Gastrocnemius medialis (tissue), 4 donors: ENCODE measurements at places on chromosomes 4 and X. TPM values are rescaled to one million over a fixed set of nuclear protein-coding genes. Genes with fewer than 3 reads are reported as not detected.

Gene DMRTC1
- not detected for total RNA-seq

- H3K4me1 ChIP-seq: no peaks in the 10 kb centered on the region
- no peak overlapping the region for H3K27ac ChIP-seq
- no peaks in the 10 kb centered on the region for H3K36me3 ChIP-seq
- no peaks in the 10 kb centered on the region for H3K27me3 ChIP-seq
- H3K4me3 ChIP-seq: no peak overlapping the region
These were observed 109.0 kb upstream of the C1QTNF7 start for GRCh38 chr4:15318621-15319348.

DNA sequence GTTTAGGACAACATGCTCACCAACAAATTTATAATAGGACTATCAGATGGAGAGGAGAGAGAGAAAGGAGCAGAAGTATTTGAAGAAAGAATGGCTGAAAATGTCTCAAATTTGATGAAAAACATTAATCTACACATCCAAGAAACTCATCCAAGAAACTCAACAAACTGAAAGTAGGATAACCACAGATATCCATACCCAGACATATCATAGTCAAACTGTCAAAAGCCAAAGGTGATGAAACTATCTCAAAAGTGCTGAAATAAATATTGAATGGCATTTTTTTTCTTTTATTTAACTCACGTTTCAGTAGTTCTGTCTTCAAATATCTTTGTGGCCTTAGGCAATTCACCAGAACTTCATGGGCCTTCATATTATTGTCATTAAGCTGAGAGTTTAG is 116.2 kb downstream of the TBC1D19 start:
- no peaks in the 10 kb centered on the region for H3K27me3 ChIP-seq
- H3K27ac ChIP-seq: no peak overlapping the region
- H3K4me1 ChIP-seq: no peaks in the 10 kb centered on the region
- no peak for DNase-seq
- no peaks in the 10 kb centered on the region for H3K36me3 ChIP-seq

Gene BMPR1B
- total RNA-seq: 1.3 TPM

- no peak overlapping the region for H3K27ac ChIP-seq
- no peaks in the 10 kb centered on the region for H3K27me3 ChIP-seq
- no peaks in the 10 kb centered on the region for H3K36me3 ChIP-seq
- no peaks in the 10 kb centered on the region for H3K4me1 ChIP-seq
- no peak for DNase-seq
- H3K4me3 ChIP-seq: no peak overlapping the region
These were observed 113.9 kb downstream of the AASDH start for GRCh38 chr4:56273391-56273790.

Gene CPLX1
- not detected for total RNA-seq

- H3K27ac ChIP-seq: no peak overlapping the region
- H3K36me3 ChIP-seq: no peaks in the 10 kb centered on the region
- no peak overlapping the region for H3K4me3 ChIP-seq
- H3K4me1 ChIP-seq: no peaks in the 10 kb centered on the region
- no peak for DNase-seq
These were observed 79.3 kb upstream of the DYNLT3 start for GRCh38 chrX:37926700-37927099.

GRCh38 chrX:119753639-119754257 is 4.6 kb upstream of the SOWAHD start:
- no peaks in the 10 kb centered on the region for H3K4me1 ChIP-seq
- DNase-seq: no peak
- H3K36me3 ChIP-seq: no peaks in the 10 kb centered on the region
- no peaks in the 10 kb centered on the region for H3K27me3 ChIP-seq
- no peak overlapping the region for H3K4me3 ChIP-seq

GRCh38 chr4:99848591-99849001 is 32.0 kb downstream of the DAPP1 start:
- no peaks in the 10 kb centered on the region for H3K27me3 ChIP-seq
- H3K27ac ChIP-seq: no peak overlapping the region
- no peaks in the 10 kb centered on the region for H3K36me3 ChIP-seq
- no peak overlapping the region for H3K4me3 ChIP-seq
- no peaks in the 10 kb centered on the region for H3K4me1 ChIP-seq

Gene SPANXA2
- total RNA-seq: not detected

DNA sequence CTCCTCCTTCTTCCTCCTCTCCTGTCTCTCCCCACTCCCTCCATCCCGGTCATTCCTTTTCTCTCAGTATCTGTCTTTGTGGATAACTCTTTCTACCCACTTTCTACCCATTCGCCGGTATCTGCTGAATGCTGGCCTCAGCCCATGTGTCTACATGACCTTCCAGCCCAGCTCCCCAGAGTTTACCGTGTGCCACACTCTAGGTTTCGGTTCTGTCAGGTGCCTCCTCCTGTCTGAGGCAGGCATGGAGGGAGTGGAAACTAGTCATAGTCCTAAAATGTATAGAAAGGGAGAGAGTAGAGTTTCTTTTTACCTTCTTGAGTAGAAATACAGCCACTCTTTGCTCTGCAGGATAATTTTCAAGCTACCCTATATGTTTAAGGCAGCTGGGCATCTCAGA is 33.5 kb upstream of the SCRG1 start:
- no peak overlapping the region for H3K4me3 ChIP-seq
- no peaks in the 10 kb centered on the region for H3K27me3 ChIP-seq
- H3K36me3 ChIP-seq: no peaks in the 10 kb centered on the region
- no peaks in the 10 kb centered on the region for H3K4me1 ChIP-seq

GRCh38 chrX:136916827-136917226 is 36.3 kb upstream of the RBMX start:
- no peaks in the 10 kb centered on the region for H3K27me3 ChIP-seq
- DNase-seq: no peak
- H3K27ac ChIP-seq: no peak overlapping the region
- no peaks in the 10 kb centered on the region for H3K4me1 ChIP-seq
- H3K4me3 ChIP-seq: no peak overlapping the region

Gene HTRA3
- total RNA-seq: 22.2 TPM

DNA sequence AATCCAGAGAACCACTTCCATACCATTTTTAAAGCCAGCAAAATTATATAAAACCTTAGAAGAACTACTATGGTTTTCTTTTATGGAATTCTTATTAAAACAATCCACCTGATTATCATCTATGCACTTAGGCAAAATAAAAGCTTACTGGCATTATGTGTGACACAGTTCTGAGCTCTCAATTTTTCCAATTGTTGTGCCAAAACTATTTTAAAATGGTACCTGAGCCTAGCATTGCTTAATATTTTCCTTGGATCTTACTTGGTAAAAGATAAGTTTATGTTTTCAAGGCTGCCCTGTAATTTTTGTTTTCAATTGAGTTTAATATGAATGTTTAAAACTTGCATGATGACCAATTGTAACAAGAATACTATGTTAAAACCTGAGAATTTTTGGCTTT is 201.3 kb downstream of the MAD2L1 start:
- H3K4me3 ChIP-seq: no peak overlapping the region
- no peaks in the 10 kb centered on the region for H3K36me3 ChIP-seq
- peaks cover 9% of the 10 kb centered on the region for H3K4me1 ChIP-seq
- H3K27me3 ChIP-seq: no peaks in the 10 kb centered on the region
- no peak overlapping the region for H3K27ac ChIP-seq

DNA sequence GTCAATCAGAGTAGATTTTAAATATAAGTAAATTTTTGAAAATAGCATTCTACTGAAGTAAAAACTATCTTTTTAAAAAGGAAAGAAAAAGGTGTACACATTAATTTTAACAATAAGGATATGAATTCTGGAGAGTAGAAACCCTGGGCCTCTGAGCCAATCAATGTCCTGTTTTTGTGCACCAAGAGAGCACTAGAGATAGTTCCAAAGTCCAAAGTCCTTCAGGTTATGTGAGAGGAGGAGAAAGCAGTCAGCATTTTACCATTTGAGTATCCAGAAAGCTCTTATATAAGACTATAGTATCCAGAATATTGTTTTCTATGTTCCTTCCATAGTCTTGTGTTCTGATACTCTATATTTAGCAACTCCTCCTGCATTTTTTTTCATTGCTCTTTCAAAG is 3.3 kb upstream of the TCEAL8 start:
- no peak for DNase-seq
- H3K27ac ChIP-seq: no peak overlapping the region
- no peaks in the 10 kb centered on the region for H3K4me1 ChIP-seq

- peaks cover 17% of the 10 kb centered on the region for H3K4me1 ChIP-seq
- no peak for DNase-seq
- no peaks in the 10 kb centered on the region for H3K27me3 ChIP-seq
- no peak overlapping the region for H3K27ac ChIP-seq
- H3K4me3 ChIP-seq: no peak overlapping the region
These were observed 410.6 kb downstream of the SPRY1 start for GRCh38 chr4:123807187-123807586.

- H3K27ac ChIP-seq: no peak overlapping the region
- no peaks in the 10 kb centered on the region for H3K4me1 ChIP-seq
- no peak for DNase-seq
- no peak overlapping the region for H3K4me3 ChIP-seq
These were observed 619.4 kb upstream of the SPANXN1 start for GRCh38 chrX:144627947-144628346.

GRCh38 chr4:118014831-118015230 is 19.5 kb upstream of the NDST3 start:
- no peak overlapping the region for H3K4me3 ChIP-seq
- H3K36me3 ChIP-seq: no peaks in the 10 kb centered on the region
- H3K4me1 ChIP-seq: no peaks in the 10 kb centered on the region
- DNase-seq: no peak

Gene UPF3B
- total RNA-seq: 4.7 TPM

DNA sequence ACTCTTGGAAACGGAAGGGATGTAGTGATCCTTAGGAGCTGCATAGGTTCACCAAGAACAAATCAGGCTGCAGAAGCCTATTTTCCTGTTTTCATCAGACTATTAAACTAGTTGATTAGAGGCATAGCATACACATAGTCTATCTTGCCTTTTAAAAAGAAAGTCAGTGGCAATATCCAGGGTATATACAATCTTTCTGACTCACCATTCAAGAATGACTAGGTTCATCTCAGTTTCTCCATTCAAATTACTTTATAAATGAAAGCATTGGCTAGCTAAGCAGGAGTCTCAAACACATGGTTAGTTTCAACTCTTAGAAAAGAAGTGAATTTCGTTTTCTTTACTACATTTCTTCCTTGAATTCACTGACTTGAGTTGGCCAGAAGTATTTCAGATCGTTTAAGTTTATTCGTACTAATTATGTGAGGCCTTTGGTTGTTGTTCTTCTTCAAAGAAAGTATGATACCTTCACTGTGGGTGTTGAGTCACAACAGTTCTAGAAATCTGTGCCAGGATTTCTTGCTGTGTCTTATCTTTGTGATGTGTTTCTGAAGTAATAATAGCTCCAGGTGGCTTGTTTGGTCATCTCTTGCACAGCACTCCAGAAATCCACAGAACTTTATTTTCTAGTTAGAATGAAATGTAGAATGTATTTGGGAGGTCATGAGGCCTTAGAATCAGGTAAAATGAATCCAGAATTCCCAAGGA is 88.2 kb downstream of the AWAT2 start:
- no peak overlapping the region for H3K27ac ChIP-seq
- H3K4me3 ChIP-seq: no peak overlapping the region
- no peaks in the 10 kb centered on the region for H3K27me3 ChIP-seq
- no peak for DNase-seq
- no peaks in the 10 kb centered on the region for H3K4me1 ChIP-seq
- no peaks in the 10 kb centered on the region for H3K36me3 ChIP-seq

- no peak overlapping the region for H3K27ac ChIP-seq
- H3K36me3 ChIP-seq: no peaks in the 10 kb centered on the region
- no peak overlapping the region for H3K4me3 ChIP-seq
- DNase-seq: no peak
These were observed 33.2 kb upstream of the OCIAD2 start for GRCh38 chr4:48939785-48940184.

GRCh38 chrX:11081511-11081910 is 29.6 kb upstream of the HCCS start:
- no peak overlapping the region for H3K4me3 ChIP-seq
- no peak for DNase-seq
- no peaks in the 10 kb centered on the region for H3K27me3 ChIP-seq
- no peaks in the 10 kb centered on the region for H3K4me1 ChIP-seq
- H3K36me3 ChIP-seq: no peaks in the 10 kb centered on the region
- no peak overlapping the region for H3K27ac ChIP-seq

DNA sequence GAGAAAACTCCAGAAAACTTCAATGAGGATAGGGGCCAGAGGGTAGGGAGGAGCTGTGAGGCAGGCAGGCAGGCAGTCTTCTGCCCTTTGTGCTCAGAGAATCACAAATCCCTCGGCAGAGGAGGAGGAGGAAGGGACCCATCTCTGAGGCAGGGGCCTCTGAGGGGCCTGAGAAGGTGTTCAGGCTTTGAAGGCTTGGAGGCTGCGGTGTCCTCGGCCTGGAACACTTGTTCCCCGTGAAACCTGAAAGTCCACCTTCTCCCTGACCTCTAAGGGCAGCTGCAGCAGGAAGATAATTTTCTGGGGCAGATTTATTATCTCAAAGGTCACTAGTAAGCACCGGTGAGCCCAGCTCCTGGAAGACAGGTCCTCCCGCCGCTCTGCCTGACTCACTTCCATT is 200.3 kb upstream of the BCOR start:
- no peak overlapping the region for H3K27ac ChIP-seq
- DNase-seq: no peak
- no peaks in the 10 kb centered on the region for H3K27me3 ChIP-seq
- H3K36me3 ChIP-seq: no peaks in the 10 kb centered on the region
- no peak overlapping the region for H3K4me3 ChIP-seq

- DNase-seq: no peak
- peaks cover 47% of the 10 kb centered on the region for H3K4me1 ChIP-seq
- no peak overlapping the region for H3K4me3 ChIP-seq
- H3K36me3 ChIP-seq: no peaks in the 10 kb centered on the region
These were observed 3.5 kb downstream of the CNOT6L start for GRCh38 chr4:77815636-77816035.

Gene LRAT
- not detected for total RNA-seq

Gene SPANXB1
- total RNA-seq: not detected

Gene ADH1B
- total RNA-seq: 104 TPM

Gene BGN
- 14.7 TPM for total RNA-seq

DNA sequence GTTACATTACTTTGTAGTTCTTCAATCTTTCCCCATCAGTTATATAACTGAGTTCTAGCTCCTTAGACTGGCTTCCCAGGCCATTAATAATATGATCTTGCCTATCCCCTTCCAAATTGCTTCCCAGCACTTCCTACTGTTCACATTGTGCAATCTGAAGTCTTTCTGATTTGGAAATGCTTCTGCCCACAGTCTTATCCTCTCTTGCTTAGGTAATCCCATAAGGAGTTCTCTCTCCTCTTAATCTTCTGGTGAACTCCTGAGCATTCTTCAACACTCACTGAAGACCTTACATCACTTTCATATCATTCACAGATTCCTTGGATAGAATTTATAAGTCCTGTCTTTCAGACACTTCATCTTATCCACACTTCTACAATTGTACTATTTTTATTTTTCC is 132.7 kb upstream of the TTC29 start:
- peaks cover 6% of the 10 kb centered on the region for H3K4me1 ChIP-seq
- H3K4me3 ChIP-seq: no peak overlapping the region
- no peak overlapping the region for H3K27ac ChIP-seq
- DNase-seq: no peak
- H3K27me3 ChIP-seq: no peaks in the 10 kb centered on the region
- no peaks in the 10 kb centered on the region for H3K36me3 ChIP-seq

GRCh38 chr4:113147498-113148111 is 98.2 kb downstream of the ANK2 start:
- H3K27me3 ChIP-seq: no peaks in the 10 kb centered on the region
- peak overlapping the region; percentile 62 for H3K4me3 ChIP-seq
- no peak for DNase-seq
- H3K4me1 ChIP-seq: peaks cover 16% of the 10 kb centered on the region
- H3K27ac ChIP-seq: peak overlapping the region; percentile 88

Gene IL2
- not detected for total RNA-seq
